ENCODE measurements at places on chromosomes 1 and 21. TPM values are rescaled to one million over a fixed set of nuclear protein-coding genes. Genes with fewer than 3 reads are reported as not detected.

DNA sequence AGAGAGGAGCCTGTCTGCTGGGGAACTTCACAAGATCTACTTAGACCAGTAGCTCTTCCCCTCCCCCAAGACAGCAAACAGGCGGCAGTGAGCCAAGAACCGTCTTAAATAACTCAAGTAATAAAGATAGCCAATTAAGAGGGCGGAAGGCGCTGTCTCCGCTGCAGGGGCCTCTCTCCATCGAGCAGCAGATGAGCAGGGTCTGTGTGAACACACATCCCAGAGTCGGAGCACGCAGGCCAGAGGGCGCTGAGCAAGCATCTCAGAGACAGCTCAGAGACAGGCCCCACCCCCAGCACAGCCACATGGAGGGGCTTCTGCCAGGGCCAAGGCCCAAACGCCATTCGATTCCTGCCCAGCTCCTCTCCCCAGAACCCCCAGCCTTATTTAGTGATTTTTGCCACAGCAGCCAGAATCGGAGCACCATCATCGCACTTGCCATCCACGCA, 11.1 kb downstream of the IFFO2 start:
- DNase-seq, result no peak

- no peak for DNase-seq
Measured at GRCh38 chr1:37033355-37034101, 787 bp downstream of the GRIK3 start.

DNA sequence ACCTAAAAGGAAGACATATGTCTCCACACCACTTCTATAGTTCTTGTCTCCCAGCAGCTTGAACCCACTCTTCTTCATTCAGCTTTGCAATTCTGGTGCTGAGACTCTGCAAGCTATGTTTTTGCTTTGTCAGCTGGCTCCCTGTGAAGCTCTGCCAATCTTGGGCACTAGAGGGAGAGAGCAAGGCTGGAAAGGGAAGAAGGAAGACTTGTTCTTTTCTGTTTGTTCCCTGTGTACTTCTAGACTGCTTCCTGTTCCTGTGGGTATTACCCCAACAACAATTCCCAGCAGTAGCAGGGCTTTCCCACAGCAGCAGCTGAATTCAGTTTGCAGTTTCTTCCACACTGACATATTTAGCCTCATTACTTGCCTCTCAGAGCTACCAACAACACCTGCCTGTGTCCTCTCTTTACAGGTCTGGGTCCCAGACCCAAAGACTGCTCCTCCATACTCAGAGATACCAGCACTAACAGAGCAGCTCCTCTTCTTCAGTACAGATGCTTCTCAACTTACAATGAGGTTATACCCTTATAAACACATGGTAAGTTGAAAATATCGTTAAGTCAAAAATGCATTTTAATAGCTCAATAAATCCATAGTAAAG, 275.2 kb upstream of the NEGR1 start:
- DNase-seq, result no peak

- DNase-seq, result no peak
Measured at GRCh38 chr1:72435025-72435424, 152.7 kb upstream of the NEGR1 start.

DNA sequence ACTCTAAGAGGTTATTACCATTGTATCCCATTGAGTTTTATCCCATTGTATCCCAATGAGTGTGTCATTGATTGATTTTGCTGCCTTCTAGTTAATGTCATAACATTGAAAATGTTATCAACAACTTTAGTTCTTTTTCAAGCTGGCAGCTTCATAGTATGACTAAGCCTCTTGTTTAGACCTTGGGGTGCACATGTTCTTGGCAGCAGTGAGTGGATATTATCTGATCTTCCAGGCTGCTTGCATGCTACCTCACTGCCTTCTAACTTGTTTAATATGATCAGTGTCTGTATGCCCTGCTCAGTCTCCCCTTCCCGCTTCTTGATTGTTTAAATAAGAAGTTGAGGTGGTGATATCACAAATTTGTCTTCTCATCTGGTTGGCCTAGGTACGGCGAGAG, 24.6 kb downstream of the NTPCR start:
- no peak for DNase-seq

DNA sequence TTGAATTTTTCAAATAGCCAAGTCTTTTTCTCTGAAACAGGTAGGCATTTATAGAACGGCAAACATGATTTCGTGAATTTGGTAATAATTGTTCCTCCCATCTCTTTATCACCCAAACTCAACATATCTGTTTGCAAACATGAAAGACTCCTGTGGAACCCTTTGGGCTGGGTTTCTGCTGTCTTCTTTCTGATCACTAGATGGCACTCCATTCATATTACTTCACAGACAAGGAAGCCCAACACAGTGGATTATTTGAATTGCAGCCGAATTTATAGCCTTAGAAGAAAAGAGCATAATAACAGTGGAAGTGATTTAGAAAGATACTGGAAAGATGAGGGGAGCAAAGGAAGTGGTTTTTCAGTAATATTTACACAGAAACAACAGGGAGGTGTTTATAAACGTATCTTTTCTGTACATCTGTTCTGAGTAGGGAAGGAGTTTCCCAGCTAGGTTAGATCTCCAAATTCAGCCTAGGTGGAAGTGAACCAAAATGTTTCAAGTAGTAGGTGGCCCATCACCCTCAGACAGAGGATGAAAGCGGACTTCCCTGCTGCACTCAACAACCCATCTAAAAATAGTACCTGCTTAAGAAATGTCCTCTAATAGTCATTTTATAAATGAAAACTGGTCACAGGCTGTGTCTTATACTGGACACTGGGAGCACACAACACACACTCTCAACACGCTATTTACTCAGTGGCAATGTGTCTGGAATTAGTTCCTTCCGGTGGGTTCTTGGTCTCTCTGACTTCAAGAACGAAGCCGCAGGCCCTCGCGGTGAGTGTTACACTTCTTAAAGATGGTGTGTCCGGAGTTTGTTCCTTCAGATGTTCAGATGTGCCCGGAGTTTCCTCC, 67.6 kb downstream of the MAP3K21 start:
- no peak for DNase-seq

DNA sequence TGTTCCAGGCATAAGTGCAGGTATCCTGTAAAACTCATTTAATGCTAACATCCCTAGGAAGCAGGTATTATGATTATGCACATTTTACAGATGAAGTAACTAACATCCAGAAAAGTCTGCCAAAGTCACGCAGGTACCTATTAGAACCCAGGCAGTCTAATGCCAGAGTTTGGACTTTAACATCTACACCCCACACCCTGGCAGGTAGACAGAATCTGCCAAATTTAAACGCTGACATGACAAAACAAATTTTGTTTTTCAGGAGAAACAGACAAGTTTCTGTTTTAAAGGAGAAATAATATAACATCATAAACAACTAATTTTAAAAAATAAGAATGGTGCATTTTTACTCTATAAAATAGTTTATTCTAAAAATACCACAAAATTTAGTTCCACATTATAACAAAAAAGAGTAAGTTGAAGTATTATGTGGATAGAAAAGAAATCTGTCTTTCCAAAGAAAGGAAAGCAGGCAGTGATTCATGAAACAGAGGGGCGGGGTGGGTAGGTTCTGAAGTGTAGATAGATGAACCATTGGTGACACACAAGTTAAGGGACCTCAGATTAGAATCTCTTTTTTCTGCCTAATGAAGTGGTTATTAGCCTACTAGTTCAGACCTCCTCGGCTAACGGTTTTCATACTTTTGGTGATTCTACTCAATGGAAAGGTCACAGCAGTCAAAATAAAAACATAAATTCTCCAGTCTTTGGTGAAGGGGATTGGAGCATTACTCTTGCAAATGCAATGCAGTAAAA, 1.7 kb downstream of the ASPM start:
- no peak for DNase-seq

DNA sequence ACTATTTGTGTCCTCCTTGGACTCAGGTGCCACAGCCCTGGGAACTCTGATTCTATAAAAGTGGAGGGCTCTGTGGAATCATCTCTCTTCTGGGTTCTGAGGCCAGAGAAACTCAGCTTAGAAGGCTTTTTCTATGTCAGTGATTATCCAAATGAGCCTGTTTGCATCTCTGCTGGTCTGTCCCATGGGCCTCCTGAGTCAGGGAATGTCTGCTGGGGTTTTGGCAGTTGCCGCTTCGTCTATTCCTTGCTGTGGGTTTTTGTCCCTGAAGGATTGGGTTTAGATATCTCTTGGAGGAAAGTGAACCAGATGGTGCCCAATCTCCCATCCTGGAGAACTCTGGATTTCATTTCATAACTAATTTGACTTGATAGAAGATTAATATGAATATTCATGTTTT, 297.6 kb downstream of the HHAT start:
- DNase-seq, result no peak

DNA sequence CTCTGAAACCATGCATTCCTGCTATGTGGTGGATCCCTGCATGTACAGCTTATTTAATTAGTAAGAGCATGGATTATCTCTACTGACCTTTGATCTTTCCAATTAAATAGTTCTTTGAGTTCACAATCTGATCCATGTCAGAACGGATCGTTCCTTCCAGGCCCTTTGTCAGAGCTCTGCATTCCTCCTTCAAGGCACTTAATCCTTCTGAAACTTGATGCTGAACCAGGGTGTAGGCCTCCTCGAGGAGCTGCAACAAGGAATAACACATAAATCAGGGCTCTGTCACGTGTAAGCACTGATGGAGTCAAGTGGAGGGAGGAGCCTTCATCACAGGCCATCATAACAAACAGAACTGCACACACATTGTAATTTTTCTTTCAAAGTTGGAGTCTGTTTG, 68.4 kb upstream of the EDEM3 start:
- DNase-seq, result no peak

DNA sequence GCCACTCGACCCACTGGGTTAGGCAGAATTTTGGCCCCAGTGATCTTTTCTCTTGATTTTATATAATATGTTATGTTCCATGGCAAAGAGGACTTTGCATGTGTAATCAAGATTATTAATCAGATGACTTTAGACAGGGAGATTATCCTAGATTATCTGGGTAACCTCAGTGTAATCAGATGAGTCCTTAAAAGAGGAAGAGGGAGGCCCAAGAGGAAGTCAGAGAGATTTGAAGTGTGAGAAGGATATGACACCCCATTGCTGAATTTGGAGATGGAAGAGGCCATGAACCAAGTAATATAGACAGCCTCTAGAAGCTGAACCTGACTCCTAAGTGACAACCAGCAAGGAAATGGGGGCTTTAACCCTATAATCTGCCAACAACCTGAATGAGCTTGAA, 117.1 kb upstream of the CSF3R start:
- DNase-seq, result no peak

DNA sequence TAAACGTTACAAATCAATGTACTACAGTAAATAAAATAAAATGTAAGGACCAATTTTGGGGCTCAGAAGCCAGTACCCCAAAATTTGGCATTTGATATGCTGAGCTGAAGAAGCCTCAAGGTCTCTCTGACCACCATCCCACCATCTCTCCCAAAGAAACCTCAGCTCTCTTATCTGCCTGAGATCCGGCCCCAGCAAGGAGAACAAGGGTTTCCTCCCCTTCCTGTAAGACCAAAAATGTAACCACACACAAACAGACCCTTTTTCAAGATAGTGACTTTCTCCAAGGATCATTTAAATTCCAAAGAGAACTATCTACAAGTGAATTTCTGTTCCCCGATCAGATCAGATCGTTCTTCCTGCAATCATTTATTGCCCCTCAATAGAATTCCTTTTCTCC, 68.1 kb upstream of the SLC45A1 start:
- DNase-seq, result no peak

Gene C4BPA
- total RNA-seq, result 0.33 TPM

Gene SELENON
- 79.4 TPM for total RNA-seq

Gene UBQLN4
- 25.7 TPM for total RNA-seq

Gene RPTN
- not detected for total RNA-seq

Gene PSRC1
- 2.2 TPM for total RNA-seq

Gene SH3BGR
- total RNA-seq, result 35.7 TPM
